Activated naive CD4-positive, alpha-beta T cell treated with anti-CD3 and anti-CD28 coated beads, Interleukin-2, amount 50 U/mL, for 16 hours (primary cell): ENCODE measurements at places on chromosomes 5 and 9.

DNA sequence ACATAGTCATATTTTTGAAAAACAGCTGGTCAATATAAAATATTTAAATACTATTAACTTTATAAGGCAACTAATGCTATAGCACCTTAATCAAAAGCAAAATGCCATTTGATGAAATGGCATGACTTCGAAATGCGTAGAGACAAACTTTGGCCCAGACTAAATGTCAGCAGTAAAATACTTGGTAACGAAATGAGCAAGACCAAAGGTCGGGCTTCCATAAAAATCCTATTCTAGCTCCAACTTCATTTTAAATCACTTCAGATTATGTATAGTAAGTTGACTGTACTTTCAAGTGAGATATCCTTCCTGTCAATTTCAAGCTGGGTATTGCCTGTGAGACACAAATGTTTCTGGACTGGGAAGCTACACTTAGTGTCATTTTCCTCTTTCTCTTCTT, 805.4 kb upstream of the ZNF608 start:
- no peak for DNase-seq

DNA sequence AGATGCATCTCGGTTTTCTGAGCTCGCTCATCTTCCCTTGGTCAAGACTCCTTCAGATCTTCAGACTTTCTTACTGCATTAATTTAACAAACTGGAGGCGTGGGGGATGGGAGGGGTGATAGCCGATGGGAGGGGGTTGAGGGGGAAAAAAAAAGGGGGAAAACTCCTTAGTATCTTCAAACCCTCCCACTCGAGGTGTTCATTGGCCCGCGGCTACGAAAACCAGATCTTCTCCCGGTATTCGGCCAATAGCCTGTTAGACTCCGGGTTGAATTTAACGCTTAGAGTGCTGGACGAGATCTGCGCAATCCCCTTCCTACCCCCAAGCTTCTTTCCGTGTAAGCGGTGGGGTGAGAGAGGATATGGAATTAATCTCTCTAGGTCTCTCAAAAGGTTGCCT, 689 bp upstream of the GLRA1 start:
- DNase-seq: no peak

GRCh38 chr5:170166101-170166500, 60.4 kb downstream of the FOXI1 start:
- no peak for DNase-seq

DNA sequence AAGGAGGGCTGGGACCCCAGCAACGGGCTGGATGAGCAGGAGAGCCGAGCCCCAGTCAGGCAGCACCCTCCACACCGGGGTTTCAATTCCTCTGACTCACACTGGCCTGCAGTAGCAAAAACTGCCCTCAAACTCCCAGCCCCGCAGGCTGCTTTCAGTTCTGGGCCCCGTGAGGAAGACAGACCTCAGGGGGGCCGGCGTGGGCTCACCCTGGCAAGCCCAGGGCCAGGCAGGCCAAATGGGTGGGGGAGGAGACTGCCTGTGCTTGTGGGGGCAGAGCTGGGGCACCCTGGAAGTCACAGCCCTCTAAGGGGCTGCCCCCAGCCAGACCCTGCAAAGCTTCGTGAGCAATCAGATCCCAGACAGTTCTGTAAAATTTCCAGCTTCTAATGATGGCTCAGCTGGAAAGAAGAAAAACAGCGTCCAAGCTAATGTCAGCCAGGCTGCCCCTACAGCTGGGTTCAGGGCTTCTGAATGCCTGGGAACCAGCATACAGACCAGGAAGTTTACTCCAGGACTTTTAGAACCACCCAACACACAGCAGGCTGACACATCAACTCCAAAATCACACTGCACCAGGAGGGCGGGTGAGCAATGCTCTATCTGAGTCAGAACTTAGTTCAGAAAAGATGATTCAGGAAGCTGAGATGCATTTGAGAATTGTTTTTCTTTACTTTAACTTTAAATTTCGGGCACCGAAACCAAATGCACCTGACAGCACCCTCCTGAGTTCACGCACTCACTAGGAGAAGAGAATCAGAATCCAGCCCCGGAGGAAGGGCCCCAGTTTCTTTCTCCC, 34.7 kb downstream of the LPCAT1 start:
- DNase-seq: no peak

- DNase-seq: no peak
These were observed 4.5 kb upstream of the TLE1 start for GRCh38 chr9:81693671-81694378.

DNA sequence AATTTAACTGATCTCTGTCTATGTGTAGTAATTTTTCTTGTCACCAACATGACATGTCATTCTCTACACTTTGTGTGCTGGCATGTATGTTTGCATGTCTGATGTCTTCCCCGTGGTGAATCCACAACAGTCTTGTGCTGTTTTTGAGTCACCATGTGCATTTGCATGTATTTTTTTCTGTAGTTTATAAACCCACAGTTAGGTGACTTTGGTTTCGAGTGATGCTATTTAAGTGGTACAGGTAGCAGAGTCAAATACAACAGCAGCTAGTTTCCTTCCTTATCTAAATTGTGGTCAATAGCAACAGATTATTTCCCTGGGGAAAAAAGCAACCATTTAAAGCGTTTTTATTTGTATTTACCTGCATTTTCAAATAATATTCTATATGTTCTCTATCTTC, 89.9 kb upstream of the FSD1L start:
- DNase-seq: no peak

GRCh38 chr9:129235931-129236331, 57.9 kb upstream of the IER5L start:
- peak; percentile 50 for DNase-seq

DNA sequence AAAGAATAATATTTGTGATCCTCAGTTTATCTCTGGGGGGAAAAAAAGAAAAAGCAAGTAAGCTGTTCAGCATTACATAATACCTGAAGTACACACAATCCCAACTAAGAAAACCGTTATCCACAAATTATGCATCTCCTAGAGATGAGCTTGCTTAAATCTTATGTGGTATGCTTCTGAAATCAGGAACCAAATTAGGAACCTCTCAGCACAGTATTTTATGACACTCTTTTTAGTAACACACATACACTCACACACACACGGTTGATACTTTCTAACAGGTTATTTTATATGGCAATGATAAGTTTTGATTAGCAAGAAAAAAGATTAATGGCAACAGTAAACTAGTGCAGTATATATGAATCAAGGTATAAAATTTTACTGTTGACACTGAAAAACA, 1.2 kb upstream of the ZNF510 start:
- no peak for DNase-seq

DNA sequence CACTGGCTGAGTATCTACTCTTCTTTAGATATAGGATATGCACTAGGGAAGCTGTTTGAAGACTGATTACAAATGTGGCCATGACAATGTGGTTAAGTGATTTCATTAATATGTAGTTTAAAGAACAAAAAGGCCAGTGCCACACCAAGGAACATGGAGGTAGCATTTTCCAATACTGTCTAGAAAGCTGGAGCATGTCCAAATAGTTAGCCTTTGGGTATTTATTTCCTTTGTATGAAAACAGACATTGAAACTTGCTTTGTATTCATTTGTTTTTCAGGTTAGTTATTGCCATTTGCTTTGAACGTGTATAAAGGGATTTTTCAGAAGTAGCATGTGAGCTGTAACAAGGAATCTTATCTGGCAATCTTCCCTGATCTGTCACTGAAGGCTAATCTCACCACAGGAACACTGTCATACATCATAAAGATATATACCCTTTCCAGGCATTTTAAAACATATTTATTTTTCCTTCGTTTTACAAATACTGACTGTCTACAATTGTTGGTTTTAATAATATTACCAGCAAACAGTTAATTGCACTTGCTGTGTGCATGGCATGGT, 93.4 kb downstream of the PLPPR1 start:
- no peak for DNase-seq

- no peak for DNase-seq
These were observed 304.2 kb downstream of the YTHDC2 start for GRCh38 chr5:113817683-113818082.
